ENCODE measurements at places on chromosomes 11 and 22.

DNA sequence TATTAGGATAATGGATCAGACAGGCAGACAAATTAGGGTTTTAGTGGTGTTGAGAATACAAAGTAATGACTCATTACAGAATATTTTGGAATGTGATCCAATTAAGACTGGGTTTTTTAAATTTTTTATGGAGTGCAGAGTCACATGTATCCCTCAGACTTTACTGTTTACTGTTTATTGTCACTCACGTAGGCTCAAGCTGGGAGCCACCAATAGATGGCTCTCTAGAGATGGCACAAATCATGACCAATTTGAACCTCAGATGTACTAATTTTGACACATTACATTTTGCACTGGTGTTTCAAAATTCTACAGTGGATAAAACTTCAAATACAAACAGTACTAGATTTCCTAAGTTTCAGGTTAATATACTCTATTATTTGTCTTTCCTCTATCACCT lies 53.6 kb upstream of the ANO3 start:
- no peak for DNase-seq

DNA sequence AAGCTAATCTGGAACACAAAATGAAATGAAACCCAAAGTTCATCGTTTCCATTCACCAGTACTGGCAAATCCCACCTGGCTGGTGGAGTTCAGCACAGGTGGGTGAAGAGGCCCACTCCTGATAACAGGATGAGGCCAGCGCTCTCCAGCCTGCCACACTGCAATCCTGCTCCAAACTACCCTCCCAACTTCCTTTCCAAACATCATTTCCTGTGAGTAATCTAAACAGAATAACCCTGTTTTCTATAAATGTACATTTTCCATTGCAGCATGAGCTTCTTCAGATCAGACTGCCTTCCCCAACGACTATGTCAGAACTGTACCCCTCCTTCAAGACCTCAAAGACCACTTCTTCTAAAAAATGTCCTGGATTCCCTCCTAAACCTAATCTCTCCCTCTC lies 15.9 kb upstream of the NFRKB start:
- DNase-seq = no peak

- no peak for DNase-seq
Measured at GRCh38 chr11:93166862-93167261, 30.9 kb downstream of the SLC36A4 start.

GRCh38 chr11:104484804-104485554 lies 321.0 kb upstream of the PDGFD start:
- DNase-seq = no peak

DNA sequence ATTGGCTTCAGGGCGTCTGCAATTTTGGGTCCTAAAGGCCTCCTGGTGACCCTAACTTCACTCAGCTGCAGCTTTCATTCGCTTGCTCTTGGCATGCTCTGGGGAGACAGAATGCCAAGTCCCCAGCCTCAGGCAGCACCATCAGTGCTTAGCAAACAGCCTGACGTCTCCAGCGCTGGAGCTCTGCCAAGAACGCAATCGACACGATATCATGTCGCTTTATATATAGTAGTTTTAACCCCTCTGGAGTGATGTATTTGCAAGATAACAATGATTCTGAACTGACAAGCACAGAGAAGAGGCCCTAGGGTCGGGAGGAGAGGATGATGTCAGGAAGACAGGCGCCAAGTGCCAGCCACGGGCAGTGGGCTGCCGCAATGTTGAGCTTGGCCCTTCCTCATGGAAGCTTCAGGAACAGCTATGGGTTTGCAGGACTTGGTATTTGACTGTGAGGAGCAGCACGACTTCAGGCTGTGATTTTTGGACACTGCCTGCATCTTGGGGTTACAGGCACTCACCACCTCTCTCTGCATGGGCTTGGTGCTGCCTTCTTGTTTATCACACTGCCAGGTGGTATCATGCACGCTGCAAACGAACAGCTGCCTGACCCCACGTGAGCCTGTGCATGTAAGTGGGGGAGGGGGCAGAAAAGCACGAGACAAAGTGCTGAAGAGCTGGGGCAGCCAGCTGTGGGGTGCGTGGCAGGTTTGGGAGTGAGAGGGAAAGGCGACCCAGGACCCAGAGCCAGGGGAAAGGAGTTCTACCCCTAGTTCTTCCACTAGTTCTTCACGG lies 26.1 kb downstream of the B3GAT1 start:
- DNase-seq = no peak

GRCh38 chr11:63765688-63766241 lies 2.8 kb downstream of the ZFTA start:
- no peak for DNase-seq

DNA sequence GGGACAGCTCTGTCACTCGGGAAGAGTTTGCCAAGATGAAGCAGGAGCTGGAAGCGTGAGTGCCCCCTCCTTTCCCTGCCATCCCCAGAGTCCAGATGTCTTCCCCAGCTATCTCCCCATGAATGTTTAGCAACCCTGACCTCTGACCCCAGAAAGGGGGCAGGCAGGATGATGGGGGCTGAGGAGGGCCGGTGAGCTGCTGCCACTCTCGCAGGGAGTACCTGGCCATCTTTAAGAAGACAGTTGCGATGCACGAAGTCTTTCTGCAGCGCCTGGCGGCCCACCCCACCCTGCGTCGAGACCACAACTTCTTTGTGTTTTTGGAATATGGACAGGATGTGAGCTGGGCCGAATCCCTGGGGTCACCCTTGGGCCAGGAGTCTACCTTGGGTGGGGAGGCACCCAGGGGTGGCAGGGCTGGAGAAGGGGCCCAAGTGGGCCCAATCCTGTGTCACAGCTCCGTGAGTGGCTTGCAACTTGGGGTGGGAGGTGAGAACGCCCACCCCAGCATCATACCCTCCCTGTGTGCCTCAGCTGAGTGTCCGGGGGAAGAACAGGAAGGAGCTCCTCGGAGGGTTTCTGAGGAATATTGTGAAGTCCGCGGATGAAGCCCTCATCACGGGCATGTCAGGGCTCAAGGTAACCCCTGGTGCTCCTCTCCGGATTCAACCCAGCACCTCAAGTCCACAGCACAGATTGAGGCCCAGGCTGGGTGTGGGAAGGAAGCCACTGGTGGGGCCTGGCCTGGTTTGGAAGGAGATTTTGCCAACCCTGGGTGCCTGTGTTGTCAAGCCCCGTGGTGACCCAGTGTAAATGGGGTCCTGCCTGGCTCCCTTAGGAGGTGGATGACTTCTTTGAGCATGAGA lies 7.5 kb downstream of the CFL1 start:
- DNase-seq = no peak

GRCh38 chr22:44441401-44442185 lies 56.4 kb downstream of the RTL6 start:
- DNase-seq = no peak

All from RWPE1 (cell line).